ENCODE measurements at places on chromosomes 13 and 19. TPM values are rescaled to one million over a fixed set of nuclear protein-coding genes. Genes with fewer than 3 reads are reported as not detected.

CFAP97D2 gene
- total RNA-seq: not detected

URAD gene
- not detected for total RNA-seq

HOMER3 gene
- total RNA-seq: 1.2 TPM

CACNG6 gene
- not detected for total RNA-seq

LGALS4 gene
- total RNA-seq: 0.33 TPM

FGF22 gene
- not detected for total RNA-seq

CGB8 gene
- total RNA-seq: not detected

SYDE1 gene
- 0.31 TPM for total RNA-seq

PABPC3 gene
- total RNA-seq: 1.3 TPM

DNA sequence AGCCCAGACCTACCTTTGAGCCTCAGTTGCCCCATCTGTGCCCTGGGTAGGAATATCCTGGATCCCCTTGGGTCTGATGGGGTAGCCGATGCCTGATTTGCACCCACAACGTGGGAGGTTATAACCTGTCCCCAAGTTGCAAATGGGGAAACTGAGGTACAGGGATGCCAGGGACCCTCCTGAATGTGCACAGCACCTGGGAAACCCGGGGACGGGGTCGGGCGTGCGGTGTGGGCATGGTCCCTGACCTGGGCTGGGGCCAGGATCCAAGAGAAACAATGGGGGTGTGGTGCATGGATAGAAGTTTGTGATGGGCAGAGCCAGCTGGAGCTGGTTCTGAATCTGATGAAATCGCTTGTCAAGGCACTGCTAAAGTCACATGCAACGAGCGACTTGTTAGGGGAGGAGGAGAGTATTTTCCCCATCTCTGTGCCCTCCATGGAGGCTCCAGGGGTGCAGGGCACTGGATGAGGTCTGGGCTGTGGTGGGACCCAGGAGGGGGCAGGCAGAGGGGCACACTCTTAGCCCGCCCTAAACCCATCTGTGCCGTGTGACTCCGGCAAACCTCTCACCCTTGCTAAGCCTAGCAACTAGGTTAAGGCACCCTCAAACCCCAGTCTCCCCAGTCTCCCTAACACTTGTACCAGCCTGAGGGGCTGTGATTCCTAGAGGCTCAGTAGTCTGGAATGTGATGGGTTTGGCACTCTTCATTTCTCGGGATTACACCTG lies 749 bp downstream of the GDF15 start:
- no peak for DNase-seq

DNA sequence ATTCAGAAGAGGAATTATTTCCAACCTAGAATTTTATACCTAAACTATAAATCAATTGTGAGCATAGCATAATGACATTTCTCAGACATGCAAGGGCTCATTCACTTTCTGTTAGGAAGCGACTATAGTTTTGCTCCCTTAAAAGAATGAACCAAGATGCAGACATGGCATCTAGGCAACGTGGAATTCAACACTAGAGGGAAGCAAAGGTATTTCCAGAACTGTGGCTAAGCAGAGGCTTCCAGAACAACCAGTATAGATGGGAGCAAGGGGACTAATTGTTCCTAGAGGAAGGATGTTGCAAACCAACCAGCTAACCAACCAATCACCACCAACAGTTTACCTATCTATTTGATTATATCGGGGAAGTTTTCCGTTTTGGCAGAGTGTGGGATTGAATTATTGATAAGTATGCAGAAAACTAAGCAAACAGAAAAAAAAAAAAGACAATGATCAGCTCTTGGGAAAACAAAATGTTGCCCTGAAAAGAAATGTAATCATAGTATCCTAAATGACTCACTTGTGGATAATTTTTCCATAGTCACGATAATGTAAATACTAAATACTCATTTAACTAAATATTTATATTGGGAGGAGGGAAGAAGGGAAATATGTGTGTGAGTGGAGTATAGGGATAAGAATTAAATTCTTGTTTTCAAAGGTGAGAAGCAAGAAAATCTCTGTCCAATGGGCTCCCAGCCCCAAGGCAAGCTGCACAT lies 21.1 kb downstream of the ARL11 start:
- DNase-seq: no peak

- DNase-seq: no peak
Observed at GRCh38 chr13:112210371-112210770, 143.4 kb downstream of the SOX1 start.

GRCh38 chr19:57269515-57270250 lies 10.6 kb upstream of the ZNF460 start:
- no peak for DNase-seq

DNA sequence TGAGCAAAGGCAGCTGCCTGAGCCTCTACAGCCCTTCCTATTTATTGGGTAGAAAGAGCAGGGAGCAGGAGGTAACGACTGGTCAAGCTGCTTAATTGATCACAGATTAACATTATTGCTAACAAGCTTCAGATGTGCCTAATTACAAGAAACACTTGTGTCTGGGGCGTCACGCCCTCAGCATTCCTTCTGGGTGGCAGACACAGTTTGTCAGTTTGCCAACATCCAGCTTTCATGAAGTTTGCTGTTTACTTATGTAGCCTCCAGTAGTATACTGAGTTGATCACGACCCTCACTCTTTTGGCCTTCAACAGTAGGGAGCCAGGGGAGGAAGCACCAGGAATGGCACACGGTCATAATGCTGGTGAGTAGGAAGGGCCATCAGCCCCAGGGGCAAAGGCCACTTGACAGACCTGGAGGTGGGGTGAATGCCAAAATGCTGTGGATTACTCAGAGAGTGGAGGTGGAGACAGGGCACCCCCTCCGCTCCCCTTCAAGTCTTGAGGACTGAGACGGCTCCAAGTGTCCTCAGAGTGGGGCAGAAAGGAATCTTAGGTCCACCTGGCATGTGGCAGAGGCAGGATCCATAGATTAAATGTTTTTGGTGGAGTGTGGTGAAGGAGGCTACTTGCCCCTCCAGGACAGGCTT lies 34.9 kb upstream of the PSPC1 start:
- no peak for DNase-seq

- DNase-seq: no peak
Observed at GRCh38 chr19:3342246-3342645, 24.1 kb upstream of the NFIC start.

DNA sequence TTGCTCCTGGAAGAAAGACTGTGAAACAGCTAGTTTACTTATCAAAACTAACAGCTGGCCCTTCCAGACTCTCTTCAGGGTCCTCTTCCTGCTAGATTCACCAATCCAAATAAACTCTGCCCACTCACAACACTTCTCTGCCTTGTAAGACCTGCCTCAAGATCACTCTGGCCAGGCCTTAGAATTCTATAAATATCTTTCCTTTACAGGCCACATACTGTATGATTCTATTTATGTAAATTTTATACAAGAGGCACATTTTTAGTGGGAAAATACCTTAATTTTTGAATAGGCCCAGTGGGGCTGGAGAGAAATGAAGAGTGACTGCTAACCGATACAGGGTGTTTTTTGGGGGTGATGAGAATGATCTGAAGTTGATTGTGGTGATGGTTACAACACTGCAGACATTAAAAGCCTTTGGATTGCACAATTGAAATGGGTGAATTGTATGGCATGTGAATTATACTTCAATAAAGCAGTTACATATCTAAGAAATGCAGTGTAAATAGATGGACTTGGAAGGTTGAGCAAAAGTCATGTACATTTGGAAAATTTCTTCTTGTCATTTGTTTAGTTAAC lies 141.8 kb downstream of the GPC5 start:
- no peak for DNase-seq

- no peak for DNase-seq
Observed at GRCh38 chr13:47457626-47458025, 543.4 kb downstream of the SUCLA2 start.

DNA sequence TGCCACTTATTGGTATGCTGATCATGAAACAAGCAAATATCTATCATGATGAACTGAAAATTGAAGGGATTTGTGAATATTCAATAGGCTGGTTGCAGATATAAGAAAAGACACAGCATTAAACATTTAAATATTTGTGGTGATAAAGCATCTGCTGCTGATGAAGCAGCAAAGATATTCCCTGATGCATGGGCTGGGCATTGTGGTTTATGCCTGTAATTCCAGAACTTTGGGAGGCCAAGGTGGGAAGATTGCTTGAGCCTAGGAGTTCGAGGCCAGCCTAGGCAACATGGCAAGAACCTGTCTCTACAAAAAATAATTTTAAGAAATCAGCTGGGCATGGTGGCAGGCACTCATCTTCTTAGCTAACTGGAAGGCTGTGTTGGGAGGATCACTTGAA lies 54.5 kb downstream of the GPR180 start:
- no peak for DNase-seq

DNA sequence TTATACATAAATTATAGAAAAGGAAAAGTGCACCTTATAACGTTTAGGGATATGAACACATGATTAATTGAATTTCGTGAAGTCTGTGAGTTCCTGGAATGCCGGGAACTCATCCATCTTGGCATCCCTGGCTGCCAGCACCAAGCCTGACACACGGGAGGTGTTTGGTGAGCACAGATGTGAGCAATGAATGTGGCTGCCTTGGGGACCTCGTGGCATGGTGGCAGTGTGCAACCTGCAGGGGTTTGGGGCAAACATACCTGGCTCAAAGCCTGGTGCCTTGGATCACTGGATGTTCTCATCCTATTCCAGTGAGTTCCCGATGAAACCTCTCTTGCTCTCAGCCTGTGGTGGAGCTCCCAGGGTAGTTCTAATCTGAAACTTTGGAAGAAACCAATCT lies 10.4 kb upstream of the MAP2K2 start:
- no peak for DNase-seq

GRCh38 chr13:60922576-60923231 lies 492.9 kb downstream of the PCDH20 start:
- DNase-seq: no peak

DNA sequence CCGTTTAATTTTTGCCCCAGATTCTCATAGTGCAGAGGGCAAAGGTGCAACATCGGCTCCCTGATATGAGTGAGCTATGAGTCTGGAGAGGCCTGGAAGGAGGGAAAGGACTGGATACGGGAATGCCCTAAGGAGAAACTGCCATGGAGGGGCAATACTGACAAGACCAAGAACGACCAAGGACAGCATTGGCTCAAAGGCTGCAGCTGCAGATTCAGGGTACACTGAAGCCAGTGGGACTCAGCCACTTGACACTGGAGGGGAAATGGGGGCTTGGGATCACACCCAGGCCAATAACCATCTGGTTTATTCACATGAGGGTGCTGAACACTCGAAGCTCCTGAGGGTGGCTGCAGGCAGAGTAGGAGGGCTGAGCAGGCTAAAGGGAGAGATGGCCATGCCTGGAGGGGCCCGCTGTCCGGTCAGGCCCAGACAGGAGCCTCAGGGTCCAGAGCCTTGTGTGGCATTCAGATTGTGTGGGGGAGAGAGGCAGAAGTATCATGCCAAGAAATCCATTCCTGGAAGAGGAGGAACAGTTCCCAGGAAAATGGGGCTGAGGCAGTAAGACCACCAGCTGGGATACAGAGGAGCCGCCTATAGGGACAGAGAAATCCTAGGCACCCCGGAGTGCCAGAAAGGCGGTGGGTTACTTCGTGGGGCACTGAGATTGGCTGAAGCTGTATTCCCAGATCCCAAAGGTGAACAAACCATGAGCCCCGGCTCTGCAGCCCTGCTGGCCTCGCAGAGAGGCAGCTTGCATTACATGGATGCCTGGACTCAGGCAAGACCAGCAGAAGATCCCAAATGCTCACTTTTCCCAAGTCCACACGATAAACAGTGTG lies 20.7 kb downstream of the COL4A1 start:
- DNase-seq: no peak

DNA sequence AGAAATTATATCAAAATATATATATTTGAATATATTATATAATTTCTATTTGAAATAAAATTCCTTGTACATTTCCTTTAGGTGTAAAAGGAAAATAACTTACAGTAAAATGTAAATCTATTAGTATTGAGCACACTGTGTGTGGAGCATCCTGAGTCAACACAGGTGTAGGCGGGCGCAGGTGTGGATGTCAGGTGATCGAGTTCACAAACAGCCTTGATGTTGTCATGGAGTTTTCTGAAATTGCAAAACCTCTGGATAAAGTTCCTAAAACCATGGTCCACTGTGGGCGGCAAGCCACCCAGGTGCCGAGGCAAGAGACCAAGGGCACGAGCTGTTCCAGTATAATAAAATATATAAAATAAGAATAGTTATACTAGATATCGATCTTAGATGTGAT lies 27.7 kb upstream of the MCF2L start:
- no peak for DNase-seq

- DNase-seq: no peak
Observed at GRCh38 chr13:36629057-36629385, 44.8 kb upstream of the SERTM1 start.

DNA sequence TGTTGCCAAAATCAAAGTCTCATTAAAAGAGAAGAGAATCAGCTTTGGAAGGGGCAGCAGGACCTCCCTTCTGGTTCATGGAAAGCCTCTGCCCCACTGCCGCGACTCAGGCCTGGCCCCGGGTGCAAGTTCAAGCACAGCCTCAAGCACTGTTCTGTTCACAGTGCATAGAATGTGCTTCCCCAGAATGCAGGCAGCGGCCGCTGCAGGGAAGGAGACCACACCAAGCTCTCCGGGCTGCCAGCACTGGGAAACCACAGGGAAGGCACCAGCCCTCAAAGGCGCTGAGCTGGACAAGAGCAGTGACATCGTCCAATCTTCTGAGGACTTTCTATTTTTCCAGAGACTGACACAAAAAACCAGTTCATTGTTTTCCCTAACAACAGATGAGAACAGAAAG lies 55.5 kb downstream of the CRYL1 start:
- DNase-seq: no peak

- DNase-seq: no peak
Observed at GRCh38 chr19:46998445-46999125, 21.1 kb upstream of the NPAS1 start.

DNA sequence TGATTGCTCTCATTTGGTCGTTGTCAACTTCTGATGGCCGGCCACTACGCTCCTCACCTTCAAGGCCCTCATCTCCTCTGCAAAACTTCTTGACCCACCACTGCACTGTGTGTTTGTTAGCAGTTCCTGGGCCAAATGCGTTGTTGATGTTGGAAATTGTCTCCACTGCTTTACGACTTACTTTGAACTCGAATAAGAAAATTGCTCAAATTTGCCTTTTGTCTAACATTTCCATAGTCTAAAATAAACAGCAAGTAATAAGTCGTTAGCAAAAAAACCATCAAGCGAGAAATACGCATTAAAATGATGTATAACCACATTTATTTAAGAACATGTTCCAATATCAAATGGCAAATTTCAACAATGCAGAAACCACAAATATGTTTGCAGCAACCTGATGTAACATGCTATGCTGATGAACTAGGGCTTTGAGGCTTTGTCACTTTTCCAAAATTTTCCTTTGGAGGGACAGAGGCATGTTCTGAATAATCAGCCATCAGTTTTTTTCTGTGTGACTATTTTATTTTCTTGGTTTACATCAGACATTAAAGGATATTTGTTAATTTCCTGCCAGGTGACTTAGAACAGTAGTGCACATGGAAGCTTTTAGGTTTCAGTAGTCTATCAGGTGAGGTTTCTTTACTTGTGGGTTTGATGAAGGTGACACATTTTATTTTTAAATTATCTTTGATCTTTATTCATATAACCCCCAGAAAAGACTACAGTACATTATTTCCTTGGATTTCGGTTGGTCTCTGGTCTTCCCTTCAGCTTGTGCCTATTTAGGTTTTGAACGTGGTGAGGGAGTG lies 74.7 kb upstream of the TEX29 start:
- no peak for DNase-seq

GRCh38 chr19:51407511-51408131 lies 9.8 kb downstream of the SIGLEC10 start:
- DNase-seq: peak; percentile 56

GRCh38 chr19:33085570-33086128 lies 4.7 kb downstream of the GPATCH1 start:
- DNase-seq: no peak
